ENCODE measurements at places on chromosomes 6 and 20.

DNA sequence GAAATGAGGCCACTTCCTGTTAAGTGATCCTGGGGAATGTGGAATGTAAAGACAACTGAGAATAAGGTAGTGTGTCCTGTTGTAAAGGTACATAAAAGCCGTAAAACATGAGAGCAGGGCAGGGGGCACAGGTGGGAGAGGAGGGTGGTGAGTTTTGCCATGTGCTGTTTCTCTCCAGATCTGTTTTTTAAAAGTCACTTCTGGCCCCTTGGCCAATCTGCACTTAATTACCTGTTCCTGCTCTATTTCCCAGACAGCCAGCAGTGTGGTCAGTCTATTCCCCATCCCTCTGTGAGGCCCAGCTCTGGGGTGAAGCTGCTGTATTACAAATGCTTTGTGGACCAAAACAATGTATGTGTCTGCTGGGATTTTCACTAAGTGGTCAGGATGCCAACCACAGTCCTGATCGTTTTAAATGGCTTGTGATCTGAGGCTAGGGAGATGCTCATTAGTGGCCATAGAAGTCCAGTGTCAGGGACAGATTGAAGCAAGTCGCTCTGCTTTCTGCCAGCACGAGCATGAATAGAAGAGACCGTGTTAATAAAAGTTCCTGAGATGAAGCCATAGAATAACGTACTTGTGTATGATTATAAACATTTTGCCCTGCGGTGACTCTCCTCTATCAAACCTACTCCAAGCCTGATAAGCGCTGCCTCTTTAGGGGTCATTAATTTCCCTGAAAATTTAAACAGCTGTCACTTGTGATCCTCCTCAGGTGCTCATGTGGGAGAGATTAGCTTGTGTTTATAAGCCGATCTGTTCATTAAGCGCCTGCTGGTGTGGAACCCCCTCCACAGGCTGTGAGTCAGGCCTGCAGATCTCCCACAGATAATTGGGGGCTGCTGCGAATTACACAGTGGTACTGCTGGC is 111.8 kb upstream of the CENPW start:
- no peak for DNase-seq

DNA sequence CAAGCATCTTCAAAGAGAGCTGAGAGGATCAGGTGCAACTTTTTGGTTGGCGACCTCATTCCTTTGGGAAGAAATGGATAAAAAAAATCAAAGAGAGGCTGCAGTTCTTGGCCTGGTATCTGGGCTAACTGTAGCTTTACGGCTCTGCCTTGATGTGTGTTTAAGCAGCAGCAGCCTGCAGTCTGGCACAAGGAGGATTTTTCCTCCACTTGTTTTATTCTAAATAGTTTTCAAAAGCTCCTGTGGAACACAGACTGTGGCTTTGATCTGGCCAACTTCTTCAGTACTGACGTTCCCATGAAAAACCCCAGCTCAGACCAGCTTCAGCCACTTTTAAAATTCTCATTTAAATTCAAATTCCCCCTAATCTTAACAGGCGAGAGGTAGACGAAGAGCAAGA is 137.3 kb downstream of the HDGFL1 start:
- DNase-seq = no peak

DNA sequence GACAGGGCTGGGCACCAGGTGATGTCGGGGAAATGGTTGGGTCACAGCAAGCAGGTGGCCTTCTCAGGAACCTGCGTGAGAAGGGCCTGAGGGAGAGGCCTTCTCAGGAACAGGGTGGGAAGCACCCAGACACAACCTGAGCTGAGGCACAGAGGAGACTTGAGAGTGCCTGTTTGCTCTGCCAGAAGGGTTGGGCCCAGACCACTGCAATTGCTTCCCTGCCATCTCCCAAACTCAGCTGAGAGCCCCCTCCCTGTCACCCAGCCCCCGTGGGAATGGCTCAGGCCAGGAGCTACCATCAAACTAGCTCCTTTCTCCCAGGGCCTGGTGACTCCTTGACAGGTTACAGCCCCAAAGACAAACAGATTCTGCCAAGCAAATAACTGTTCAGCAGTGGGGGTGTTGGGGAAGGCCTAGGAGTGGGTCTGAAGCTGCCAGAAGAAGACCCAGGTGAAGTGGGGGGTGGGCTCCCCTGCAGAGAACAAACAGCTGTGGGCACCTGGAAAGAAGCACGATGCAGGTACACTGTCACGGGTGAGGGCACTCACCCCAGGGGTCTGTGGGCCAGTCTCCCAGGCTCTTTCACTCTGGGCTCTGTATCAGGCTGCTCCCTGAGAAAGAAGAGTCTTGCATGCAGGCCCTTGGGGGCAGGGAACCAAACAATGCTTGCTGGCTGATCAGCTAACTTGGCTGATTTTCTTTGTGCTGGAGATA is 30.4 kb upstream of the SPDEF start:
- DNase-seq = no peak

GRCh38 chr6:135093578-135093977 is 39.0 kb upstream of the HBS1L start:
- DNase-seq = peak; percentile 60

DNA sequence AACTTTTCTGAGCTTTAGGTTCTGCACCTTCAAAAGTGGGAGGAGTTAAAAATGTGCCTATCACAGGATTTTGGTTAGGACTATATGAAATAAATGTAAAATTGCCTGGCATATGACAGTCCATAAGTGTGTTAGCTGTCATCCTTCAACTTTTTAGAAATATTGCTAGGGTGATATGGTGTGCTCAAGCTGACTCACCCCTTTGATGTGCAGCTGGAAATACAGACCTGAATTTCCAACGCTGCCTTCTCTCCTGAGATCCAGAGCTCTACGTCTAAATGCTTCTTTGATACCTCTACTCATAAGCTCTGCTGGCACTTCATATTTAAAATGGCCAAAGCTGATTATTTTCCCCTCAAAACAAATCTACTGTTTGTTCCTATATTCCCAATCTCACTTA is 2.7 kb downstream of the SLC35B3 start:
- no peak for DNase-seq

DNA sequence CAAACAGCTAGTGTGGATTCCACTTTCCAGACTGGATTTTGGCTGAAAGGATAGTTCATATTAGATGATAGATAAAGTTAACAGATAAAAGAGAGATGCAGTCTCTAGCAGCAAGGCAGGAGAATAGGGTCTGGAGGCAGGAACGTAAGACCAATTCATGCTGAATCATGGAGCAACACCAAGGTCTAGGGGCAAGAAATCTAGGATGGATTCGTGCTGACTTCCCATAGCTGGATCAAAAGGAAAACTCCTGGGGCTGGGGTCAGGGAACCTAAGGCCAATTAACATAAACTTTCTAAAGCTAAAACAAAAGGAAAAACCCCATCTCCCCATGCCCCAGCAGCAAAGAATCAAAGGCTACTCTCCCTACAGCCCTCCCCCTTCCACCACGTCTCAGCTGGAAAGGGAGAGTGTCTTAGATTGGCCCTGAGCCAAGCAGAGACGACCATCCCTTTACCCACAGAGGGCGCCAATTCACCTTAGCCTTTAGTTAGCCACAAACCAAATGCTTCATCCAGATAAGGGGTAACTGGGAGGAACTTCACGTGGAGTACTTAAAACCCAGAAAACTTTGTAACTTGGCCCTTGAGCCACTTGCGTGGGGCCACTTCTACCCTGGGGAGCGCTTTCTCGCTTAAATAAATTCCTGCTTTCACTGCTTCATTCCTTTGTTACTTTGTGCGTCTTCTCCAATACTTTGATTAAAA is 7.6 kb downstream of the TREM1 start:
- peak; percentile 59 for DNase-seq

- DNase-seq = no peak
Observed at GRCh38 chr6:138431256-138432062, 27.4 kb downstream of the HEBP2 start.

DNA sequence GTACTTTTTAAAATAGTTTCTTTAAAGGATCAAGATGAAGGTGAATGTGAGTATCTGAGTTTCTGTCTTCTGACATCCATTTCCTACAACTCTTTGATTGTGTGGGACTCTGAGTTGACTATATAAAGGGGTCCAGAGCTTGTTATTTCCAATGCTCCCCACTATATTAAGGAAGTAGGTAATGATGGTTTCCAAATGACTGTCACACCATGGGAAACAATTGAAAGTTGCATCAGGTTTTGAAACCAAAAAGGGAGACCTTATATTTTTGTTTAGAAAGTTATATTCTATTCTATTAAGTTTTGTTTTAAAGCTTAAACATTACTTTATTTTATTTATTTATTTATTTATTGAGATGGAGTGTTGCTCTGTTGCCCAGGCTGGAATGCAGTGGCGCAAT is 11.2 kb downstream of the CASS4 start:
- no peak for DNase-seq

- DNase-seq = no peak
Observed at GRCh38 chr6:18600255-18600654, 213.1 kb downstream of the RNF144B start.

GRCh38 chr6:132140189-132140588 is 189.0 kb upstream of the CCN2 start:
- DNase-seq = no peak

DNA sequence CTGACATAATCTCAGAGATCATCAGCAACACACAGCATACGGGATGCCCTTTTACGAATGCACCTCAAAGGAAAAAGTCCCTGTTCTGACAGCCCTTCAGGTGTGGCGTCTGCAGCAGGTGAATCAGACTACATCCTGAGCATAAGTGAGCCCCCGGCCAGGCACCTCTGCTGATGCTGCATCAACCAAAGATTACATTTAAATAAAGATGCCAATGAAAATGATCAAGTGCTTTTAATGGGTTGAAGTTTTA is 58.7 kb downstream of the INSM1 start:
- DNase-seq = no peak

DNA sequence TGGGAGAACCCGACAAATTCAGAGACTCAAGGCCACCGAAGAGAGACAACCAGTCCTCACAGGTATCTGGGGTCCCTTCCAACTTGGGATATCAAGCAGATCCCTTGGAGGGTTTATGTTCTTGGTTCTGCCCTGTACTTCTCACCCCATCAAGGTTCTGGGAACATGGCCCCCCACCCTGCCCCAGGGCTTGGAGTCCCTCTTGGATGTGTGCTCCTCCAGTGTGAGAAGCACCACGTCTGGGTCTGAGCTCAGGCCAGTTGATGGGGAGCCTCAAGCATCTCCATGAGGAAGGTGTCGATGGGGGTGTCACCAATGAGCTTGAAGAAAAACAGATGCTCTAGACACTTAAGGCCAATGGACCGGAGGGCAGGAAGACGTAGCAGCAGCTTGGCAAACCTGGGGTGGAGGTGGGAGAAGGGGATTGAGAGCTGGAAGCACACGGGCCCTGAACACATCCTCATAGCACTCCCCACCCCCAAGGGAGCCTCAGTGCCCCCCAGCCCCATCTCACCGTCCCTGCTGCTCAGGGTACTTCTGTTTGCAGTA is 2.2 kb upstream of the COL11A2 start:
- DNase-seq = no peak

DNA sequence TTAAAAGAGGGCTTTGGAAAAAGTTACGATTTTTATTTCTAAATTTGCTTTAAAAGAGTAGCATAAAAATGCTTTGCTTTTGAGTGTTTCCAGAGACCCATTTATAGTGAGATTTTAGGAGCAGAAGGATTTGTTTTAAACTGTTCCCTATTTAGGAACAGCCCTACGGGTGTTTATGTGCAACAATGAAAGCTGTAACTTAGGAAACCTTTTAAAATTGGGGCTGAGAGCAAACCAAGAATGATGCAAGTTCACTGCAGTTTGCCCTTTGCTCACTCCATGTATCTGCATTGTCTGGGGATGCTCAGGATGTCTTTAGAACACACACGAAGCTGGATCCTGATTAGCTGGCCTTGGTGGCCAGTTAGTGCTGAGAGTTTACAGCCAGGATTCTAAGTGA is 40.9 kb downstream of the GHRH start:
- DNase-seq = no peak

DNA sequence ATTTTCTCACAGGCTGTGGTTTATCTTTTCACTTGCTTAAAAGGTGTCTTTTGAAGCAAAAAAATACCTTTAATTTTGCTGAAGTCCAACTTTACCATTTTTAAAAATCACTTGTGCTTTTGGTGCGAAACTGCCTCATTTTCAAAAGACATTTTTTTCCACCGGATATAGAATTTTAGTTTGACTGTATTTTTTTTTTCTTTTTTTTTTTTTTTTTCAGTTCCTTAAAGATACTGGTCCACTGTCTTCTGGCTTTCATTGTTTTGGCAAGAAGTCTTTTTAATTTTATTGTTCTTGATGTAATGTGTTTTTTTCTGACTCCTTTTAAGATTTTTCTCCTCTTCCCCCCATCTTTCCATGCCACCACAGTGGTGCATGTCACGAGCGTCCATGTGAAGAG is 198.2 kb downstream of the ARID1B start:
- DNase-seq = no peak

DNA sequence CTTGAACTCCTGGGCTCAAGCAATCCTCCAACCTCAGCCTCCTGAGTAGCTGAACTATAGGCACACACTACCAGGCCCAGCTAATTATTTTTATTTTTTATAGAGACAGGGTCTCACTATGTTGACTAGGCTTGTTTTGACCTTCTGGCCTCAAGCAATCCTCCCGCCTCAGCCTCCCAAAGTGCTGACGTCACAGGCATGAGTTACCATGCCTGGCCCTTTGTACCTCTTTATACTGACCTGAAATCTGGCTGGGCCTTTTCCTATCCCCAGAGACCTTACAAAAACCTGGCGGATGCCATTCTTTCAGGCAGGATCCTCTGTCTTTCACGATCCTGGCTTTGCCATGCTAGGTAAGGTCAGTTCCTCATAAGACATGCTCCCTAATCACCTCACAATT is 11.5 kb downstream of the WFDC3 start:
- DNase-seq = no peak

- DNase-seq = peak; percentile 81
Observed at GRCh38 chr6:110643175-110643574, 166.8 kb upstream of the SLC22A16 start.

- DNase-seq = peak; percentile 80
Observed at GRCh38 chr6:169589293-169589692, 112.5 kb downstream of the WDR27 start.

DNA sequence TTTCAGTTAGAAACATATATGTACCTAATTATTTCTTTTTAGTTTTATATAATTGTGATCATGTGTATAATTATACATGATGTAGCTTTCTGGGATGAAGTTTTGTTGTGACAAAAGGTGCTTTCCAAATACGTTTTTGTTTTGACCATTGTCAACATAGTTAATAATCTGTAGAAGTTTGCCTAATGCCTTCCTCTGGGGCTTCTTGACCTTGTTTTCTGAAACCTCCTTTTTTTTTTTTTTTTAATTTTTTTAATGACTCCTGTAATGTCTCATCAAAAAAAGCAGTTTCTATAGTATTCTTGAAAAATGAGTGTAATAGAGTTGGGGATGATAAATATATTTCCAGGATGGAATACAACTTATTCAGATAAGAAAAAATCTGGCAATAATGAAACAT is 434.7 kb upstream of the SOX4 start:
- DNase-seq = no peak

GRCh38 chr6:14673201-14673600 is 555.6 kb downstream of the CD83 start:
- peak; percentile 66 for DNase-seq

All from M059J (cell line).